ENCODE measurements at places on chromosomes 11 and 22.

DNA sequence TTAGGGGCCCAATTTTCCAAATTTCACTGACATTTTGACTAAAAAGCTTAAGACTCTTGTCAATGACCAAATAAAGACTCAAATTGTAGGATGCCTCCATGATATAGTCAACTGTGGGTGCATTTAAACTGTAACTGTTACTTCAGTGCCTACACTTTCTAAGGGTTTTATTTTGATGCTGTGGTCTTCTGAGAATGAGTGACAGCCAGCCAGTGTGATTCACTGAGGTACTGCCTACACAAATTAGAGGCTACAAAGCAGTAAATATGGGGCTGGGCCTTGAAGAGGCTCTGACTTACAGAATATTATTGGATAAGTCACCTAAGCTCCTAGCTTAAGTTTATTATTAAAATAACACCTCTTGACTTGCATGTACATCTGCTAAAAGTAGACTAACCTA is 210.6 kb downstream of the SWAP70 start:
- DNase-seq, result no peak

DNA sequence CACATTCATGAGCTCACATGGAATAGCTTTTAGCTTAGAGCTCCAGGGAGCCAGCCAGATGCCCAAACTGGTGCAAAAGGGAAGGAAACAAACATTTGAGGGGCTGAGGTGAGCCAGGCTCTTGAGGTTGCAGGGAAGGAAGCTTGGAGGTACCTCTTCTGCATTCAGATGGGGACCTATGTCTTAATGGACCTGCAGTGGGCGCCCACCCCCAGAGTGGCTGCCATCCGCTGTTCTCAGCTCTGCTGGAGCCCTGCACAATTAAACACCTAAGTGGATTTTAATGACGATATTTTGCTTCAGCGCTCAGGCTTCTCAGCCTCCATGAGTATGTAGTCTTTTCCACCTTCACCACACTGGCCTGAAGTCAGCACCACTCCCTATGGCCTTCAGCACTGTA is 100.8 kb downstream of the LDLRAD3 start:
- no peak for DNase-seq

GRCh38 chr11:59053387-59053786 is 32.7 kb upstream of the GLYATL1B start:
- DNase-seq, result peak; percentile 55

DNA sequence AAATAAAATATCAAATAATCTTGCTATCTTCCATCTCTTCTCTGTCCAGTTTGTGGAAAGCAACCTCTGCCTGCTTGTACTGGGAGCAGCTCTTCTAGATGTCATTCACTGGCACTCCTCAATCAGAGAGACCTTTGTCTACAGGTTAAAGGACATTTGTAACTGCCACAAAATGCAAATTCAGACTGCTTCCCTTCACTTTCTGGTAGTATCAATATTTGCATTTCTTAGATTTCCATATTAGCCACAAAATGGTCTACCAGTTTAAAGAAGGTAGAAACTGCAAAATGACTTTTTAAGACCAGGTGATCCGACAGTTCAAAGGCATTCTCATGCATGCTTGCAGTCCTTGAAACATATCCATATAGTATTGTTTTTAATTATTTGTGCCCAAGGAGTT is 51.7 kb upstream of the RCN1 start:
- no peak for DNase-seq

- DNase-seq, result no peak
These were observed 87.5 kb downstream of the DDX10 start for GRCh38 chr11:108752297-108752751.

DNA sequence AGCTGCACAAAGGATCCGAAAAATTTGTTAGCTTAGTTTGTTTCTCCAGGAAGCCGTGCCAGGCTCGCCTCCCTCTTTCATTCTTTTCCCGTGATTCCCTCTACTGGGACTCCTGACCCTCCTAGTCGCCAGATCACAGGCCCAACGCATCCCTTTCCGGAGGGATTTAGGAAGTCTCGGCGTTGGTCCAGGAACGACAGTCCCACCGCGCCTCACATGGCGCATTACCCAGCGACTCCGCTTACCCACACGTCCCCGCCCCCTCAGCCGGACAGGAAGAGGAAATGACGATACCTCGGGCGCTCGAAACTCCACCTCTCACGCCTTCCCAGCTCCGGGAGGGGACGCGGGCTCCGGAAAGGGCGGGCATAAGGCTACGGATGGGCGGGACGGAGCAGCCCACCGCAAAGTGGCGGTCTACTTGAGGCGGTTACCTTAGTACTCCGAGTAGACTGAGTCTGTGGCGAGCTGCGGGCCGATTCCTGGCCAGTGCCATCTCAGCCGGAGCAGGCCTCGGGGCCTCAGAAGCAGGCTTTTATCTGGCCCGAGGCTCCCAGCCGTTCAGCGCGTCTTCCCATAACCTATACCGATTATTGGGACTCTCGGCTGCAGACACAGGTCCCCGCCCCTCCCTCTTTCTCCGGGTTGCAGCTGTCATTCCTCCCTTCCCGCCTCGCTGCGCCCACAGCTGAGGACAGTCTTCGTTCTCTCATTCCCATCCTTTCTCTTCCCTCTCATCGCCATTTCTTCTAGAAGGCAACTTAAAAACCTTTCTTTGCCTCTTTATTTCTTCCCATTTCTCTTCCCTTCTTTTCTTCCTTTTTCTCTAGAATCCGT is at the start of gene CCDC15:
Gene CCDC15 (plus strand): TSS at position 450 of the 837 bp plus-strand sequence. CDS start 531 bp downstream, outside the sequence.
- DNase-seq, result peak; percentile 99

- DNase-seq, result no peak
These were observed 411.7 kb downstream of the CADM1 start for GRCh38 chr11:115092516-115092915.

GRCh38 chr11:31560842-31561476 is 51.4 kb downstream of the ELP4 start:
- DNase-seq, result no peak

DNA sequence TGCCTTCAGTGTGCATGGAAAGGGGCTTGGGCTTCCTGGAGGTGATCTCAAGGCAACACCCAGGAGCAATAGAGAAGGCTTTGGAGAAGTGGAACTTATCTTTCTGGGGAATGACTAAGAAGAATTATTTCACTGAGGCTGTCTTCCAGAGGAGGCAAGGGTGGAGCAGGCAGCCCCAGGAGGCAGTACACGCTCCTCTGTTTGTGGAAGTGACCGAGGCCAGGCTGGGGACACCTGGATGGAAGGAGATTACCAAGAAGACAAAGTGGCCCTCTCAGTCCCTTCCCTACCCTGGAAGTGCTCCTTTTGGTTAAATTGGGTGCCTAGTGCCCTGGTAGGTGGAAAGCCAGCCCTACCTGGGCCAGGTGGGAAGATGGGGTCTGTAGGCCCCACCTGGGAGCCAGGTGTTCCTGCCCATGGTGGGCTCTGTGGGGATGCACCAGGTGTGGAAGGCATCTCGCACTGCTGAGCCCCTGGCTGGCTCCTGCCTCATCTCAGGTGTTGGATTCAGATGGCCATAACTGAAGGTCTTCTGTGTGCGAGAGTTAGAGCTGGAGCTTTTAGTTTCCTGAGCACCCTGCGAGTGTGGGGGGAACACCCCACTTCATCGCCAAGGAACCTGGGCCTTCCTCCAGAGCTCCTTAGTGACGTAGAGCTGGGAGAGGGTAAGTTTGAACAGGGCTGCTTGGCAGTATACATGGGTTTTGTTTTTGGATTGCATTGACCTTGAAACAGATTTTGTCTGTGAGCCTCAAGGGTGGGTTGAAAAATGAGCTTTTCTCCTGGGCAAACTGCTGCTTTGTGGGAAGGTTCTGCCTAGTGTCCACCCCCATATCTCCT is 46.1 kb downstream of the MICAL2 start:
- DNase-seq, result no peak

GRCh38 chr11:64649291-64649697 is 58.3 kb downstream of the SLC22A12 start:
- peak; percentile 15 for DNase-seq

DNA sequence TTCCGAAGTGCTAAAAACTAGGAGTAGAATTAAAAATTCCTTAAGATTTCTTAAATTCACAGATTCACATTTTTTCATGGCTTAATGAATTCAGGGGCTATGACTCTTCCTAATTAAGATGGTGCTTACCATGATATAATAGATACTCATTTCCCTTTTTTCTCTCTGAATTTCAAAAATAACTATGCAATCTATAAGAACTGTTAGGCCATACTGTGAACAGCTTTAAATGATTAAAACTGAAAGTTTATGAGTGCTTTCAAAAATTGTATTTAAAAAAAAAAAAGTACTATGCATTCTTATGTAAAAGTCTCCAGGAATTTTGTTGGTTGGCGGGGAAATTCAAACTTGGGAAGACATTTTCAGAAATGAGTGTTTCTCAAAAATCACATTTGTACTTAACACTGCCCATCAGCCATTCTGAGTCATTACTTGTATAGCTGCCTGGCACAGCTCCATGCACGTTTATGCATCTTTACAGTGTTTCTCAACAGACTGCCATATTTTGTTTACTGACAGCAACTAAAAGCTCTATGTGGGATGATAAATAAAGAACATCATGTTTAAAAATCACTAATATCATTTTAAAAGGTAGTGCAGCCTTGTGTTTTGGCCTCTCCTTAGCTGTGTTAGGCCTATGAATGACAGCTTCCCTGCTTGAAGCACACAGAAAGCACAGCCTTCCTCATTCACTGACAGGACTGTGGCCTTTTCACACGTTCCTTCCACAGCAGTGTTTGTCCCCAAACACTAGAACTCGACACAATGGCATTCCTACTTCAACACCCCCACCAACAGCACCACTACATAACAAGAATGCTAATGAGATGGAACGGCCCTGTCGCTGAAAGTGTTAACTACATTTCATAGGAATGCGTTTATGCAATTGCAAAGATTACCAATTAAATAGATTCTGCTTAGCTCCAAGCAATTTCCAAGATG is 131.4 kb downstream of the DCDC1 start:
- no peak for DNase-seq

GRCh38 chr11:120681434-120682331 is 170.1 kb downstream of the GRIK4 start:
- DNase-seq, result no peak

- DNase-seq, result no peak
These were observed 47.7 kb downstream of the GAB4 start for GRCh38 chr22:16960220-16960883.

- DNase-seq, result no peak
These were observed 24.4 kb downstream of the SERGEF start for GRCh38 chr11:17988465-17988864.

DNA sequence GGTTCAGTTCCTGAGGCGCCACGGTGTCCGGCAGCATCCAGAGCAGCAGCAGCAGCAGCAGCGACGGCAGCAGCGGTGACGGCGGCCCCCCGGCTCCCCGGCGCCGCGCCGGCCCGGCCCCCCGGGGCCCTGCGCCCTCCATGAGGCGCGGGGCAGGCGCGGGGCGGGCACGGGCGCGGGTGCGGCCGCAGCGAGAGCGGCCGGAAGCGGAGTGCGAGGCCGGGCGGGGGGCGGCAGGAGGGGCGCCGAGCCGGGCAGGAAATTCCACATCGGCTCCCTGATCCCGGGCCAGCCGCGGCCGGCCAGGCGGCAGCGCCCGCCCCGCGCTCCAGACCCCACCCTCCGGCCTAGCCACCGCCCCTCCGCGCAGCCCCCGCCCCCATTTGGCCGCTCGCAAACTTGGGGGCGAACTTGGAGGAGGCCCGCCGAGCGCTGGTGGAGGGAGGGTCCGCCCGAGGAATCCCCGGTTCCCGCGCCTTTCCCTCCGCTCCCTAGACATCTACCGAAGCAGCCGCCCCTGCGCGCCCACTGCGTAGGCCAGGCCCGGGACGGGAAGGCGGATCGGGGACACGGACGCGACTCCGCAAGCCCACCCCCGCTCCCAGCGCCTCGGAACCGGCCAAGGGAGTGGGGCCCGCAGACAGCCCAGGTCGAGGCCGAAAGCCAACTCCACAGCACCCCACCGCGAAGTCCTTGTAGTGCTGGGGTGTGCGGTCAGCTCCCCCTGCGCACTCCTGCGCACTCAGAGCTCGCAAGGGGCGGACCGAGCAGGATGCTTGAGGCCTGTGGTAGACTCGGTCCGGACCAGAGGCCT is at the start of gene SCARF2:
Gene SCARF2 (minus strand): TSS at position 213 of the 814 bp plus-strand sequence. CDS start 71 bp downstream, at position 142.
- peak; percentile 65 for DNase-seq

DNA sequence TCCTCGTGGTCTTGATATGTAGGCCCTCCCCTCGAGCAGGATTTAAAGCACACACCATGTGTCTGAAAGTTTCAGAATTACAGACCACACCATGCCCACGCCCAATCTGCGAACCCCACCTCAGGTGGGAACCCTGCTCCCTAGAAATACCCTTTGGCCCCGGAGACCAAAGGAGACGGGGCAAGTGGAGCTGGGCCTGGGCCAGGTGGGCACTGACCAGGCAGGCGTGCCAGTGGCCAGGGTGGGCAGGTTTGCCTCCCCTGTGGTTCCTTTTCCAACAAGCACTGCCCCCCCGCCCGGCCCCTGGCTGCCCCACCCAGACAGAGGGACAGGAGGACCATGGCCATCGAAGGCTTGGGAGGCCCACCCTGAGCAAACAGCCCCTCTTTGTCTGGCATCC is 400.4 kb downstream of the TBC1D22A start:
- peak; percentile 1 for DNase-seq

GRCh38 chr11:93718057-93718563 is 23.2 kb downstream of the TAF1D start:
- no peak for DNase-seq

DNA sequence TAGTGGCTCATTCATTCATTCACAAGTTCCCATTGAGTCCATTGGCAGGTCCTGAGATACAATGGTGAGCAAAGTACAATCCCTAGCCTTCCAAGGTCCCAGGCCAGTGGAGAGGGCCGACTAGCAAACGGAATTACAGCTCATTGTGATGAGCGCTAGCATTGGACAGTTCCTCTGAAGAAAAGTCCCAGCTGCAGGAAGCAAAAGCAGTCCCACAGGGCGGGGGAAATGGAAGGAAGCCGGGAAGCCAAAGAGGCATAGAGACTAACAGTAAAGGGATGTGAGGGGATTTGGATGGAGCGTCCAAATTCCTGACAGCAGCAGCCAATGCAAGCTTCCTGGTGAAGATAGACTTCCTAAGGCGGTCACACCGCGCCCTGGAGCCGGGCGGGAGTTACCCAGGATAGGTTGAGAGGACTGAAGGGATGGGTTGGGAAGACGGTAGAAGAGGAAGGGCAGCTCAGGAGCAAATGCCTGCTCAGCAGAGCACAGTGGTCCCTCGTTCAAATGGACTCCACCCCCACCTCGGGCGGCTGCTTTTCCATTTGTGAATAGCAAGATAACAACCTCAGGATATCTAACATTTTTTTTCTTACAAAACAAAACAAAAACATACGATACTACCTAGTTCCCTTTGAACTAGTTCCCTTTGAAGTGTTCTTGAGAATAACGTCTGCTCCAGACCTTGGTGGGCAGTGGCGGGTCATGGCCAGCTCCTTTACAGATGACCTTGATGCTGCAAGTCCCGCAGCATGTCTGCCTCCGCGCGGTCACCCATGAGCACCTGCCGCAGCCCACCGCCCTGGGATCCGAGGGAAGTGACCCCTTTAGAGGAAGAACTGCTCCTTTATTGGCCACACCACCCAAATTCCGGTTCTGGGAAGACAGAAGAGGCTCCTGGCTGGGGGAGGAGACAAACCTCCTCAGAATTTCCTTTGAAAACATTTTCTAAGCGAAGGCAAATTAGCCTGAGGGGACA is 132.9 kb downstream of the RASSF10 start:
- no peak for DNase-seq

- no peak for DNase-seq
These were observed 7.4 kb upstream of the VSIG10L2 start for GRCh38 chr11:125938418-125938817.

GRCh38 chr11:12777208-12777874 is 103.1 kb downstream of the TEAD1 start:
- no peak for DNase-seq

- DNase-seq, result no peak
These were observed 63.7 kb downstream of the CYTH4 start for GRCh38 chr22:37345863-37346504.

Data from BE2C (cell line).